ENCODE measurements at places on chromosomes 1 and 21. TPM values are rescaled to one million over a fixed set of nuclear protein-coding genes. Genes with fewer than 3 reads are reported as not detected.
A peak's percentile ranks its signal among the peaks of the same experiment; 100 is the strongest.

GPR3 gene
- not detected for total RNA-seq

TRIM17 gene
- 0.76 TPM for total RNA-seq

EVA1C gene
- total RNA-seq: 15.3 TPM

KCND3 gene
- 5.5 TPM for total RNA-seq

DNA sequence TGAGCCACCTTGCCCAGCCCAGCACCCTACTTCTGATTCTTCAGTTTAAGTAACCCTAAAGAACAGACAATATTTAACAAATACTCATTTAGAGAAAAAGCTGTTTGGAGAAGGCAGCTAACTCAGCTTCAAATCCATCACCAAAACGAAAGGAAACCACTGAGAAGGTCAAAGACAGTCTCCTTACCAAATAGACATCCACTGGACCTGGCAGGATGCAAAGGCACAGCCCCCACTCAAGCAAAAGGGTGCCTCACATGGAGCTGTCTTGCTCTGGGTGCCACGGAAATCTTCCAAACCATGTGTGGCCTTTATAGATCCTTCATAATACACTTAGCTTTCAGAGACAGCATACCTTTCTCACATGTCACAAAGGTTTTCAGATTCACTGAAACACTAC, 165.5 kb downstream of the RERE start:
- no peak for DNase-seq

DNA sequence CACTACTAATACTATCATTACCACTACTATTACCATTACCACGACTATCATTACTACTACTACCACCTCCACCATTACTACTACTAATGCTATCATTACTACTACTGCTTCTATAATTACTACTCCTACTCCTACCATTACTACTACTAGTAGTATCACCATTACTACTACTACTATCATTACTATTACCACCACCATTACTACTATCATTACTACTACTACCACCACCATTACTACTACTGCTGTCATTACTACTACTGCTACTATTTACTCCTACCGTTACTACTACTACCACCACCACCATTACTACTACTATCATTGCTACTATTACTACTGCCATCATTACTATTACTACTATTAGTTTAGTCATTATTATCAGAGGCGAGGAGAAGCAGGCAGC, 140.9 kb upstream of the KCNJ15 start:
- DNase-seq: no peak

HEYL gene
- total RNA-seq: 2.4 TPM

- no peak for DNase-seq
Observed at GRCh38 chr1:23803674-23804073, 3.1 kb upstream of the GALE start.

RBP7 gene
- 0.69 TPM for total RNA-seq

DNA sequence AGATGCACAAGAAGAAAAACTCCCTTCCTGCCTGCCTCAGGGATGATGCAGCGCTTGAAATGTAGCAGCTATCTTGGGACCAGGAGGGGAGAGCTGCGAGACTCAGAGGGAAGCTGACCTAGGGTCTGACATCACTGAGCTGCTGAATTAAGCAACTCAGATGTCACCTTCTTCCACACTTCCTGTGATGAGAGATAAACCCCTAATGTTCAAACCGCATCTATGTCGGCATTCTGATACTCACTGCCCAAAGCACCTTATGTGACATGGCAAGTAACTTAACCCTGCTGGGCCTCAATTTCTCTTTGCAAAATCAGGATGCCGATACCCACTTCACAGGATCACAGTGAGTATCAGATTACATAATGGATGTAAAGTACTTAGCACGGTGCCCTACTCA, 9.1 kb upstream of the AK2 start:
- no peak for DNase-seq

SMIM11 gene
- total RNA-seq: 1.7 TPM

DNA sequence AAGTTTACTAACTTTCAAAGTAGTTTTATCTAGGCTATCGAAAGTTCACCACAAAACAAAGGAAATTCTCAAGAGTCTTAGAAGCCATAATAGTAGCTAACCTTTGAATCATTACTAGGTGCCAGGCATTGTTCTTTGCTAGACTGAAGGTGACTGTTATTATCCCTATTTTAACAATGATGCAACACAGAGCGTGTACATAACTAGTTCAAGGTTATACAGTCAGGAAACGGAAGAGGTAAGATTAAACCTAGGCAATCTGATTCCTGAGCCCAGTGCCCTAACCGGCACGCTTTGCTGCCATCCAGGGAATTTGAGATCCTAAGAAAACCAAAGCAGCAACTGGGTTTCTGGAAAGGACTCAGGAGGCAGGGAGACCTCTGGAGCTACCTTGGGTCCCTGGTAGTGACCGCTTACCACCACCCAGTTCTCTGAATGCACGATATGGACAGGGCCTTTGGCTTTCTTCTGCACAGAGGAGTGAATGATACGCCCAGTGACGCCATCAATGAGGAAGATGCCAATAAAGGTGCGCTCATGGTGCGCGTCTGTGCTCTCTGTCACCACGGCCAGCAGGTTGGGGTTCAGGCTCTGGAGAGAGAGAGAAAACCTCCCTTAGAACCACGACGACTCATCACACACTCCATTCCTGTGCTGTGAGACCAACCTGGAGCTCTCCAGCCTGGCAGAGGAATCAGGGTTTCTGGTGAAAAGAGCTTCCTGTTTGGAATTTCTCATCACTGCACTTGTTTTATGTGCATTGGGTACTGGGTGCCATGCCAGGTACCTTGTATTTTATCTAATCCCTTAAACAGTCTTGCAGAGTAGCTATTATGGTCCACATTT, 13.1 kb upstream of the UBR4 start:
- DNase-seq: no peak

DNA sequence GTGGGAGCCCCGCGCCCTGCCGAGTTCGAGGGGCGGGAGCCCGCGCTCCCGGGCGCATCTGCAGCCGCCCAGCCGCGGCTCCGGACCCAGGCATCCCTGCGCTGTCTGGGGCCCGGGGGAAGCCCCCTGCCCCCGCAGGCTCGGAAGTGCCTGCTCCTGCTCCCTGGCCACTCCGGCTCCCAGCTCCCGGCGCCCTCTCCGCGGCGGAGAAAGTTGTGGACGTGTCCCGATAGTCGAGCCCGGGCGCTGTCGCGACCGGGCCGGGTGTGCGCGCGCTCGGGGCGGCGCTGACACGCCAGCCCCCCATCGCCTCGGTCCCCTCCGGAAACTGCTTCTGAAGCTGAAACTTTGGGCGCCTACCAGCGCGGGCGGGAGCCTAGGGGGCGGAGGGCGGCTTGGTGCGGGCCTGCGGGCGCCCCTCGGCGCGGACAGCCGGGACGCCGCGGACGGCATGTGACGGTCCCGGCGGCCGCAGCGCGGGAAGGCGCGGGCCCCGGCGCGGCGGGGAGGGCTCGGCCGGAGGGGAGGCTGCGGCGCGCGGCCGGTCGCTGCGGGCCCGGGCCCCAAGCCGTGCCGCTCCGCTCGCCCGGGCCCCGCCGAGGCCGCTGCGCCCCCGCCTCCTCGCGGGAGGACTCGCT, 515 bp downstream of the MAN1C1 start:
- peak; percentile 61 for DNase-seq

DNA sequence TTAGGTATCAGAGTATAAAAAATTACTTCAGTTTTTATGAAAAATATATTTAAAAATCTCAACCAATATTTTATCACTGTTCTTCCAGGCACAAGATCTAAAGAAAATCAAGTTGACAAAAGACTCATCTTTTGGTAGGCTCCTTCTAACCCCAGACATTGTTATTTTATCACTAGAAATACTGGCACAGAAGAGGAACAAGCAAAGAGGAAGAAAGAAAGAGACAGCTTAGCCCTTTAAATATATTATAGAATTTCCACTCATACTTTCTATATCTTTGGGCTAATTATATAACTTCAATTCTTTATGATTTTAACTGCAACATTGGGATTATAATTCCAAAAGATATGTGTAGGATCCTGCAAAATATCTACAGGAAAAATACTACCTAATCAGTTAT, 32.4 kb downstream of the SPTA1 start:
- DNase-seq: no peak

GRCh38 chr1:234745844-234746797, 136.1 kb upstream of the IRF2BP2 start:
- DNase-seq: no peak

GRCh38 chr1:9486466-9487140, 52.7 kb upstream of the SLC25A33 start:
- DNase-seq: no peak

GRCh38 chr1:61450872-61451571, 273.9 kb downstream of the TM2D1 start:
- DNase-seq: peak; percentile 41

NTRK1 gene
- 0.79 TPM for total RNA-seq

DNA sequence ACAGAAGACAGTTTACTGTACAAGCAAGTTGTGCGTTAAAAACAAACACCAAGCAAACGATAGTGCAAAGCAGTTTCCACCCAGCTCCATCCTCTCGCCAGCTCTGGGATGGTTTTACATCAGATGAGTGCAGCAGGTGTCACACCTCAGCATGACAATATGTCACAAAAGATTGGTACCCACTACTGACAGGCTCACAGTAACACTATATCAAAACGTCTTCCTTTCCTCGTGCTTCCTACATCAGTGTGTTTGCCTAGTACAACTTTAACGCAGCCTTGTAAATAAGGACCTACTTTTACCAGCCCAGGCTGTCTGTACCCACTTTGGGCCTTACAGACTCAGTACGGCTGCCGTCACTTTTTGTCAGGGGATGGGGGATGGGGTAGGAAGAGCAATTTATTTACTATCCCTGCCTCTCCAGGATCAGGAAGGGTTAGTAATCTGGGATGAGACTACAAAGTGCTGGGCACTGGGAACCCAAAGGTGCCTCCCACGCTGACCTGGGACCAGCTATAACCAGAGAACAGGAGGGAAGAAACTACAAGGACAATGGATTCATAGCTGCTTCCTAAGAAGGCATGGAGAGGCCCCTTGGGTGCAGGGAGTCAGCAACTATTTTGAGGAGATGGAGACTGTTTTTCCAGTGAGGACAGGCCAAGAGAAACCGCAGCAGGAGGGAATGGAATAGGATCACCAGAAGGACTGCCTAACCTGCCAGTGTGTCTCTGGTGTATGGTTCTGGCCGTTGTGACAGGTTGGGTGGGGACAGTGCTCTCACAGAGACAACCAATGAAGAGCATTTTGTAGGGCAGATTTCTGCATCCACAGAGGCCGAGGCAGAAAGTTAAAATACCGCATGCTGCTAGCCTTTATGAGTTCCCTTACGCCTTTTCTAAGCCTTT, 30.2 kb downstream of the RUNX3 start:
- peak; percentile 10 for DNase-seq

DNA sequence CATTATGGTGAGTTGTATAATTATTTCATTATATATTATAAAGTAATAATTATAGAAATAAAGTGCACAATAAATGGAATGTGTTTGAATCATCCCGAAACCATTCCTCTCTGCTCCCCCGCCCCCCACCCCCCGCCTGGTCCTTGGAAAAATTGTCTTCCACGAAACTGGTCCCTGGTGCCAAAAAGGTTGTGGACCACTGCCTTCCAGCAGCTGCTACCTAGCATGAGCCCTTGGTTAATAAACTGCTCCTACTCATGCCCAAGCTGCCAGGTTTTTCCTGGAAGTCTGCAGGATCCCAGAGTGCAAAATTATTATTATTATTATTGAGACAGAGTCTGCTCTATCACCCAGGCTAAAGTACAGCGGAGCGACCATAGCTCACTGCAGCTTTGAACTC, 6.8 kb upstream of the IFNGR2 start:
- no peak for DNase-seq

TP73 gene
- total RNA-seq: 0.51 TPM

- peak; percentile 22 for DNase-seq
Observed at GRCh38 chr1:115829023-115829674, 11.8 kb downstream of the NHLH2 start.

GRCh38 chr1:175826705-175827104, 83.3 kb upstream of the TNR start:
- DNase-seq: no peak

SYTL1 gene
- total RNA-seq: 8.7 TPM

GRCh38 chr1:203217139-203217655, 12.3 kb downstream of the CHIT1 start:
- no peak for DNase-seq

DNA sequence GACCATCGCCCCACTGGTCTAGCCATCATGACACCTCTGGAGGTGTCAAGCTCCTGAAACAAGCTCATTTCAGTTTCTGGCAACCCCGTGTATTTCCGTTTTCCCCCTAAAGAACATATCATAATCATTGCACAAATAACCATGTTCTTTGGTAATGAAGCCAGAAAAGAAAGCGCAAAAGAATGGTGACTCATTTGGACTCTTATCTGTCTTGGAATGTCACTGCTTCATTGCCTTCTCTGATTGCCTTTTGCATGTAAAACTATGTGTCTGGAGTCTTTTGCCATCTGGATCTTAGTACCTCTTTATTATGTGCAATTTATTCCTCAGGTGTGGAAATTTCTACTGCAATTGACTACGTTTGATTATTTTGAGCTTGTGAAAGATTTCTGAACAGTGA, 110.5 kb downstream of the COLGALT2 start:
- no peak for DNase-seq

DNALI1 gene
- total RNA-seq: 3.6 TPM

CELA2A gene
- not detected for total RNA-seq

ASCL5 gene
- not detected for total RNA-seq

FCER1A gene
- 1.7 TPM for total RNA-seq

RAP1GAP gene
- 43.0 TPM for total RNA-seq

DNA sequence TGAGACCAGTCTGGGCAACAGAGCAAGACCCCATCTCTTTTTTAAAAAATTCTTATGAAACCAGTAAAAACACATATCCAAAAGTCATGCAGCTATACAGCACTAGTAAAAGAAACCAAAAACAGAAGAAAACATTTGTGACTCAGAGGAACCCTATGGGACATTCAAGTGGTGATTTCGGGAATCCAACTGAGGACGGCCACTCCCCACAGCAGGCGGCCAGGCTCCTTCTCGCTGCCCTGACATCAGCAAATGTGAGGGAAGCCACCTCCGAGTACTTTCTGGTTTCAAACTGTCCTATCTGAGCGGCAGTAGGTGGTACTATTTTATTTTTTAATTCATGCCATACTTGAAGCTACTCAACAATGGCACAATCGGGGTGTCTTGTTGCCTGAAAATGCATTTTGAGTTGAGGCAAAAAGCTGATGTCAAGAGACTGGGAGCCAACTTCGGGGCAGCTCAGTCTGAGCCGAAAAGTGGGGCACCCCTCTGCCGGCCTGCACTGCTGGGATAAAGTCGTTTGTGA, 3.3 kb downstream of the SUMO3 start:
- DNase-seq: no peak

DNA sequence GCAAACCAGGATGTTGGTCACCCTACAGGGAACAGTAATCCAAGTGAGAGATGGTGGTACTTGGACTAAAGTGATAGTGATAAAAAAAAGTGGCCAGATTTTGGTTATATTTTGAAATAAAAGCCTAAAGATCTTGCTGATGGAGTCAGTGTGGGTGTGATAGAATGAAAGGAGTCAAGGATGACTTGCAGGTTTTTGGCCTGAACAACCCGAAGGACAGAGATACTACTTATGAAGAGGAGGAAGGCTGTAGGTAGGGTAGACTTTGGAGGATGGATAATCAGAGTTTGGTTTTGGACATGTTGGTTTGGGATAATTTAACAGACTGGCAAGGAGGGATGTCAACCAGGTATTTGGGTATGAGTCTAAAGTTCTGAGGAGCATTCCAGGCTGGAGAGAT, 1.5 kb upstream of the TEX38 start:
- DNase-seq: no peak
